T-helper 2 cell treated with Interferon-gamma antibody and Interleukin-4, amounts not matched to agents 5 μg/mL and 100 μg/mL, for 36 hours (primary cell): ENCODE measurements at places on chromosomes 5 and 9.

- H3K4me1 ChIP-seq = no peaks in the 10 kb centered on the region
- H3K27ac ChIP-seq = no peak overlapping the region
- H3K36me3 ChIP-seq = no peaks in the 10 kb centered on the region
- no peak overlapping the region for H3K4me3 ChIP-seq
- H3K27me3 ChIP-seq = peaks cover 4% of the 10 kb centered on the region
Observed at GRCh38 chr9:35258660-35259474, 97.1 kb downstream of the UNC13B start.

- peaks cover 16% of the 10 kb centered on the region for H3K36me3 ChIP-seq
- H3K4me3 ChIP-seq = no peak overlapping the region
- no peaks in the 10 kb centered on the region for H3K27me3 ChIP-seq
- no peak for DNase-seq
Observed at GRCh38 chr9:88326015-88326414, 62.2 kb upstream of the SPIN1 start.

DNA sequence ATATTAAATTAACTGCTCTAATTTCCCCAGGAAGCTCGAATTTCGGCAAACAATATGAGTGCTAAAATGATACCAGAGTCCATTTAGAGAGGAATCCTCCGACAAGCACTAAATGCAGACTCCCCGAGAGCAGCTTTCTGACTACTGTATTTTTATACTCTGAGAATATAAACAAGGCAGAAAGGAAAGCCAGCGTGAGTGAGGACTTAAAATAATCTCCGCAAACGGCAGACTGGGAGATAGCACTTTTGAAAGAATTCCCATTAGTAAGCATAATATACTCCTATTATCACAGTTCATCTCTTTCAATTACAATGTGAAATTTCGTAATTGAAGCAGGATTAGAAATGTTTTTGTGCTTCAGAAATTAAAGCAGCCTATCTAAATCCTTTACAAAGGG, 269.4 kb upstream of the PANK3 start:
- no peaks in the 10 kb centered on the region for H3K36me3 ChIP-seq
- H3K27ac ChIP-seq = no peak overlapping the region
- no peaks in the 10 kb centered on the region for H3K27me3 ChIP-seq
- H3K4me1 ChIP-seq = peaks cover 39% of the 10 kb centered on the region

GRCh38 chr9:109639674-109640579, 140.1 kb upstream of the PALM2AKAP2 start:
- H3K4me1 ChIP-seq = no peaks in the 10 kb centered on the region
- no peaks in the 10 kb centered on the region for H3K36me3 ChIP-seq
- no peak overlapping the region for H3K4me3 ChIP-seq
- H3K27me3 ChIP-seq = peaks cover 49% of the 10 kb centered on the region
- H3K27ac ChIP-seq = no peak overlapping the region
- no peak for DNase-seq

- H3K4me1 ChIP-seq = no peaks in the 10 kb centered on the region
- H3K4me3 ChIP-seq = no peak overlapping the region
- no peak overlapping the region for H3K27ac ChIP-seq
- H3K27me3 ChIP-seq = no peaks in the 10 kb centered on the region
- DNase-seq = no peak
Observed at GRCh38 chr5:169422087-169422486, 121.1 kb upstream of the SLIT3 start.

DNA sequence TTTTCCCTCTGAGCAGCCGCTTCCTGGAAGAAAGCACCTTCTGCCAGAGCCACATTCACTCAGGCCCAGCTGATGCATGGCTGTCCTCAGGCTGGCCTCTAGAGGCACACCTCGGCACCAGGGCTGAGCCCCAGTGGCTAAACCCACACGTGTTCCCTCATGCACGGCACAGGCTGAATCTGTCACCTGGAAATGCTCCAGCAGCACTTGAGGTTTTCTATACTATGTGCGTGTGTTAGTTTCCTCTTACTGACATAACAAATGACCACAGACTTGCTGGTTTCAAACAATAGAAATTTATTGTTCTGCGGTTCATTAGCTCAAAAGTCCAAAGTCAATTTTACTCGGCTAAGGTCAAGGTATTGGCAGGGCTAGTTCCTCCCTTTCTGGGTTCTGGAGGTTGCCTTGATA, 141.4 kb downstream of the LRRC70 start:
- H3K4me1 ChIP-seq = peaks cover 3% of the 10 kb centered on the region
- peaks cover 24% of the 10 kb centered on the region for H3K27me3 ChIP-seq
- no peak overlapping the region for H3K27ac ChIP-seq

- no peak overlapping the region for H3K27ac ChIP-seq
- no peaks in the 10 kb centered on the region for H3K27me3 ChIP-seq
- H3K4me1 ChIP-seq = peaks cover 22% of the 10 kb centered on the region
- H3K36me3 ChIP-seq = no peaks in the 10 kb centered on the region
- H3K4me3 ChIP-seq = no peak overlapping the region
- no peak for DNase-seq
Observed at GRCh38 chr5:81762401-81762800, 11.5 kb upstream of the SSBP2 start.

DNA sequence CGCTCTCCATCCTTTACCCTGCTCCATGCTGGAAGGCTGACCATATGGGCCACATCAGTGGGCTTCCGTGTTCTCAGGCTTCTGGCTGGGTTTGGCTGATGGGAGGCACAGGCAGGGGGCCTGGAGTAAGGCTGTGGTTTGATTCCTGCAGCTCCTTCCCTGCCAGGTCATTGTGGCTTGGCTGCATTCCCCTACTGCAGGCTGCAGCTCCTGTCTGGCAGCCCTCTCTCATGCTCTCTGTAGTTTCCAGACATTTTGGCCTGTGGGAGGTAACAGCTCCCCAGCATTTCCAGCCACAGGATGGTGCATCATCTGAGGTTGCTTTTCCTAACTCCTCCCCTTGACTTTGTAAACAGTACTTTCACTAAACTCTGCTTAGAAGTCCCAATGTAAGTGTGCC, 102.0 kb upstream of the PTPN3 start:
- DNase-seq = no peak
- H3K36me3 ChIP-seq = no peaks in the 10 kb centered on the region
- no peaks in the 10 kb centered on the region for H3K4me1 ChIP-seq
- H3K27ac ChIP-seq = no peak overlapping the region
- H3K4me3 ChIP-seq = no peak overlapping the region

DNA sequence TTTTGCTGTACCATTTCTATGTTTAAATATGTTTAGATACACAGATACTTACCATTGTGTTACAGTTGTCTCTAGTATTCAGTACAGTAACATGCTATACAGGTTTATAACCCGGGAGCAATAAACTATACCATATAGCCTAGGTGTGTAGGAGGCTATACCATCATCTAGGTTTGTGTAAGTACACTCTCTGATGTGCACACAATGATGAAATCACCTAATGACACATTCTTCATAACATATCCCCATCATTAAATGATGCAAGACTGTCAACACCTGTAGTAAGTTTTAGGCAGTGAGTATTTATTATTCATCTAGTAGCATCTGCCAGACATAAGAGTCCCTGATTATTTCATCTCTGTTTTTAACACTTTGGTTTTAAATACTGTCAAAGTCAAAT, 7.3 kb upstream of the DHFR start:
- DNase-seq = no peak
- peaks cover 4% of the 10 kb centered on the region for H3K4me1 ChIP-seq
- no peak overlapping the region for H3K4me3 ChIP-seq

GRCh38 chr5:14035859-14036503, 91.5 kb upstream of the DNAH5 start:
- H3K4me3 ChIP-seq = no peak overlapping the region
- DNase-seq = no peak
- H3K27ac ChIP-seq = no peak overlapping the region
- peaks cover 3% of the 10 kb centered on the region for H3K27me3 ChIP-seq

GRCh38 chr5:51632793-51633192, 249.5 kb downstream of the ISL1 start:
- no peaks in the 10 kb centered on the region for H3K27me3 ChIP-seq
- H3K4me3 ChIP-seq = no peak overlapping the region
- no peak overlapping the region for H3K27ac ChIP-seq
- no peaks in the 10 kb centered on the region for H3K36me3 ChIP-seq

- no peaks in the 10 kb centered on the region for H3K4me1 ChIP-seq
- H3K27me3 ChIP-seq = no peaks in the 10 kb centered on the region
- no peaks in the 10 kb centered on the region for H3K36me3 ChIP-seq
- no peak overlapping the region for H3K27ac ChIP-seq
- H3K4me3 ChIP-seq = no peak overlapping the region
Observed at GRCh38 chr5:63451188-63451587, 511.1 kb downstream of the HTR1A start.

GRCh38 chr9:112569186-112569585, 82.6 kb downstream of the KIAA1958 start:
- no peaks in the 10 kb centered on the region for H3K4me1 ChIP-seq
- no peak overlapping the region for H3K27ac ChIP-seq
- no peak overlapping the region for H3K4me3 ChIP-seq
- H3K36me3 ChIP-seq = no peaks in the 10 kb centered on the region
- no peaks in the 10 kb centered on the region for H3K27me3 ChIP-seq
